ENCODE measurements at places on chromosomes 13 and 19.

DNA sequence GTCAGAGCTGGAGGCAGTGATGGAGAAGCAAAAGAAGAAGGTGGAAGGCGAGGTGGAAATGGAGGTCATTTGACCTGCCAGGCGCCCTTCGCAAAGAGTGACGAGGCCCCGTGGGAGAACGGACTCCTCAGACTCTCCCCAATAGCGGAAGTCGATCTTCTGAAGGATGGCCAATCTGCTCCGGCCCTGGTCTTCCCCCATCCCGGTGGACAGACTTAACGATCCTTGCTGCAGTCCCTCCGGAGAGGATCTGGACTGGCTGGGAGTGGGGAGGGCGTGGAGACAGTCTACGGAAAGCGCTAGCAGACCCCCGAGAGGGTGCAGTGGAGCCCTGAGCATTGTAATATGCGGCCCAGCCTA is 11.9 kb downstream of the EPS8L1 start:
- DNase-seq = no peak

DNA sequence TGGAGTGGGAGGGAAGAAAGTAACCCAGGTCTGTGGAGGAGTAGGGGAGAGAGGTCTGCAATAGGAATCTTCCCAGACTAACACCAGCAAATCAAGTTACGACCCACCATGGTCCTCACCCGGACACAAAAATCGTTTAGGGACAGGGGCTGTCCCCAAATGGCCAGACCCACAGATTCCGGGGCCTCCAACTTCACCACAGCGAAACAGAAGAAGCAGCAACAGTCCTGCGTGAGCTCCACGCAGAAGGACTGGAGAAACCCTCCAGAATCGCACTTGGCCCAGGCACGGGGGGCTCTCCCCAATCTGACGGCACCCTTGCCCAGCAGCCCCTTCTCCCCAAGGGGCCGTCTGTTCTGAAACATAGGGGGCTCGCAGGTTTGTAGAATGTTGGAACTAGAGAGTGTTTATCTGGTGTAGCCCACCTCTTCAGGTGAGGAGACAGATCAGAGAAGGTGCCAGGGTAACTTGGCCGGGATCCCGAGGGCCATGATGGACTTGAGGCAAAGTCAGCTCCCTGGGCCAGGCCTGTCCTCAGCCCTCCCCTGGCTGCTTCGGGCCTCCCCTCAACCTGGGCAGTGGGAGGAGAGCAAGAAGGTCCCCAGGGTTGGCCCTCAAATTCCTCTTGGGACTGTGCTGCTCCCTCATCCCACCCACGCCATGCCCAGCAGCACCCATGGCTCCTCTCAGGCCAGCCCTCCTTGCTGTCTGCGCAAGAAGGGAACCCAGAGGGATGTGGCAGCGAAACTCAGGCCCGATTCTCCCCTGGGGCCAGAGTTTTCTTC is 82.5 kb upstream of the GPR183 start:
- no peak for DNase-seq

DNA sequence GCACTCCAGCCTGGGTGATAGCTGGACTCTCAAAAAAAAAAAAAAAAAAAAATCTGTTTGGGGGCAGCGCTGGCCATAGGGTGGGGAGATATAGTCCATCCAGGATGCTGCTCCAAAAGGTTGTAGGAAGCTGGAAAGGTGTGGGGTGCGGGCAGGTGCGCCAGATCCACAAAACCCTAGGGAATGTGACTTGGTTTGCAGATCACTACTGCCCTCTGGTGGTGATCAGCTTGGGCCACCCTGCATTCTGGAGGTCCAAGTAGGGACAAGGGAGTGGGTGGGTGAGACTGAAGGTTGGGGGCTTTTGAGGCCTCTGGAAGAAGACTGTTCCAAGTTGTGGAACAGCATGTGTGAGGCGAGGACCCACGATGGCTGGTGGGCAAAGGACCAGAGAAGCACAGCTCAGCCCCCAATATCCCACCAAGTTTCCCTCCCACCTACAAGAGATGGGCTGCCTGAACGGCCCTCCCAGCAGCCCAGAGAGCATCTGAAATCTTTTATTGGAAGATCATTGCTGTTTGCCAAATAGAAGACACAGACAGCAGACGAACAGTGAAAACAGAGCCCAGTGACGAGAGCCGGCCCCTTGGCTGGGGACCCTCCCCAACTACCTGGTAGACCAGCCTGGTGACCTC is 10.4 kb upstream of the TYK2 start:
- peak; percentile 69 for DNase-seq

DNA sequence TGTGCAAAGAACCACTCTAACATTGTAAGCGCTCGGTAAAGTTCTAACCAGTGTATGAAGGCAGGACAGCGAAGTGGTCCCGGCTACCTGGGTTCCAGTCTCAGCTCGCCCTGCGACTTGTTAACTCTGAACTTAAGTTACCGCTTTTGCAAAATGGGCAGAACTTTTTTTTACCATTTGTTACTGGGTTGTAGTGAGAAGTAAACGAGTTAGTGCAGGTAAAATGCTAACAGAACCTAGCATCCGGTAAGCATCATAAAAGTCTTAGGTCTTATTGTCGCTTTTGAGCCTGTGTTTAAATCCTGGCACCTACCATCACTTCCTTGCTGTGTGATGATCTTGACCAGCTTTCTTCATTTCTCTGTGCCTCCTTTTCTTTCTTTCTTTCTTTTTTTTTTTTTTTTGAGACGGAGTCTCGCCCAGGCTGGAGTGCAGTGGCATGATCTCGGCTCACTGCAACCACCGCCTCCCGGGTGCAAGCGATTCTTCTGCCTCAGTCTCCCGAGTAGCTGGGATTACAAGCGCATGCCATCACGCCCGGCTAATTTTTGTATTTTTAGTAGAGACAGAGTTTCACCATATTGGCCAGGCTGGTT is 734 bp upstream of the TRMT1 start:
- no peak for DNase-seq

DNA sequence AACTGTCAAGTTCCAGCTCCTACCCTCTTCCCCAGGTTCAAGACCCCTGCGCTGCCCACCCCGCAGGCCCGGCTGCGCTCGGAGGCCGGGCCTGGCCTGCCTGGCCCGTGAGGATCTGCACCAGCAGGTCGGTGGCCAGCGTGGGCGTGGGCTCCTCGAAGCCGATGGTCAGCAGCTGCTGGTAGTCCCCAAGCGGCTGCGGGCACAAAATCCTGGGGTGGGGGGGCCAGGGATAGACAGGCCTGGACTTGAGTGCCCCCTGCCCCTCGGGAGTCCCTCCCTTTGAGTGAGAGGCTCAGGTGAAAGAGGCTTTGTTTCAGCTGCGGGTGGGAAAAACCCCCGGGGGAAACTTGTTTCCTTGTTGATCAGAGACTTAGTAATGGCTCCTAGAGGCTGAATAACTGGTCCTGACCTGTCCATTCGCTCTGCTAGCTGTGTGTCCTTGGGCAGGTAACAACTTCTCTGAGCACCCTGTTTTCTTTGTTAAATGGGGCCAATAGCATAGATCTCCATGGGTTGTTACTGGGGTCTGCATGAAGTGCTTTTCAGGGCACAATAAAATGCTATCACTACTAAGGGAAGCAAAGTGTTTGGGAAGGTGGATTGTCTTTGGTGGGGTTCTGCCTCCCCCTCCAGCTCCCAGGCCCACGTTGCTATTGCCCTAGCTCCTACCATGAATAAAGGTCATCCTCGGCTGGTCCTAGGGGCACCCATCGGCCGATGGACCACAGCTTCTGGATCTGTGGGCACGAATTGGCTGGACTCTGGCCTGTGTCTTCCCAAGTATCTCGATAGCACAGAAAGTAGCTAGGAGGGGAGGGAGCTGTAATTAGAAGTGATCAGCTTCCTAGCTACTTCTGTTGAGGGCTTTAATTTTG is 3.5 kb downstream of the C19orf67 start:
- no peak for DNase-seq

- peak; percentile 33 for DNase-seq
These were observed 49.5 kb downstream of the RFX2 start for GRCh38 chr19:6060600-6061375.

Measured in stimulated activated CD4-positive, alpha-beta T cell treated with anti-CD3 and anti-CD28 coated beads, Interleukin-1b, Interleukin-23, amount 100 ng/mL, for 4 hours (primary cell).